ENCODE measurements at places on chromosomes 13 and 19. TPM values are rescaled to one million over a fixed set of nuclear protein-coding genes. Genes with fewer than 3 reads are reported as not detected.

RAD23A gene
- 86.7 TPM for total RNA-seq

DNA sequence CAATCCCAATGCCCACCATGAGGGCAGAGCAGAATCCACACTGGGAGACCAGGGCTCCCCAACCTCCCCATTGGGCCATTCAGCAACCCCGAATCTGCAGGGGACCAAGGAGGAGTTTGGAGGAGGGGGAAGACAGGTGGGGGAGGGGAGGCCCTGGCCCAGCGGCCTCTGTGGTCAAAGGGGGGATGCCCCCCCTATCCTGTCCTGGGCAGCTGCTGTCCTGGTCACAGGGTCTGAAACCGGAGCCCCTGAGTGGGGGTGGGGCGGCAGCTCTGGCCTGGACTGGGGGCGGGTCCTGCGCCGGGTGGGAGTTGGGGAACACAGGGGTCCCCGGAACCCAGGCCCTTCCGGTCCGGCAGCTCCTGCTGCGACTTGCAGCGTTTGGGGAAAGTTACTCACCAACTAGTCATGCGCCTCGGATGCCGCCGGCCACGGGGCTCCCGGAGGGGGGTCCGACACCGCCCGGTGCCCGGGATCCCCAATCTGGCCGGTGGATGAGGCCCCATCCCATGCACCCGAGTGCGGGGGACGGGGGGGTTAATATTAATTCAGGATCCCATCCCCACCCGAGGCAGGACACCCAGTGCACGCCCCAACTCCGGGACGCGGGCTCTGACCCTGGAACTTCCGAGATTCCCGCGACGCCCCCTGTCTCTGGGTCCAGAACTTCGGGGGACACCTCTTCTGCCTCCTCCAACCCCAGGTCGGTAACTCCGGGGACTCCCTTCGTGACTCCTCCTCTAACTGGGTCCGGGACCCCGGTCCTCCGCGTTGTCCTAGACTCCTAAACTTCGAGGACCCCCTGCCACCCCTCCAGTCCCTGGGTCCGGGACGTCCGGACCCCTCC lies 872 bp downstream of the HOMER3 start:
- no peak for DNase-seq

- no peak for DNase-seq
Measured at GRCh38 chr19:31715249-31715945, 366.2 kb upstream of the TSHZ3 start.

- no peak for DNase-seq
Measured at GRCh38 chr19:5690955-5691821, 1.1 kb downstream of the RPL36 start.

GRCh38 chr19:7488736-7489353 lies at the start of gene PEX11G:
TSS of gene PEX11G (minus strand) at chr19:7489035. CDS start at chr19:7489010, 25 bp downstream.
- DNase-seq = no peak

DNA sequence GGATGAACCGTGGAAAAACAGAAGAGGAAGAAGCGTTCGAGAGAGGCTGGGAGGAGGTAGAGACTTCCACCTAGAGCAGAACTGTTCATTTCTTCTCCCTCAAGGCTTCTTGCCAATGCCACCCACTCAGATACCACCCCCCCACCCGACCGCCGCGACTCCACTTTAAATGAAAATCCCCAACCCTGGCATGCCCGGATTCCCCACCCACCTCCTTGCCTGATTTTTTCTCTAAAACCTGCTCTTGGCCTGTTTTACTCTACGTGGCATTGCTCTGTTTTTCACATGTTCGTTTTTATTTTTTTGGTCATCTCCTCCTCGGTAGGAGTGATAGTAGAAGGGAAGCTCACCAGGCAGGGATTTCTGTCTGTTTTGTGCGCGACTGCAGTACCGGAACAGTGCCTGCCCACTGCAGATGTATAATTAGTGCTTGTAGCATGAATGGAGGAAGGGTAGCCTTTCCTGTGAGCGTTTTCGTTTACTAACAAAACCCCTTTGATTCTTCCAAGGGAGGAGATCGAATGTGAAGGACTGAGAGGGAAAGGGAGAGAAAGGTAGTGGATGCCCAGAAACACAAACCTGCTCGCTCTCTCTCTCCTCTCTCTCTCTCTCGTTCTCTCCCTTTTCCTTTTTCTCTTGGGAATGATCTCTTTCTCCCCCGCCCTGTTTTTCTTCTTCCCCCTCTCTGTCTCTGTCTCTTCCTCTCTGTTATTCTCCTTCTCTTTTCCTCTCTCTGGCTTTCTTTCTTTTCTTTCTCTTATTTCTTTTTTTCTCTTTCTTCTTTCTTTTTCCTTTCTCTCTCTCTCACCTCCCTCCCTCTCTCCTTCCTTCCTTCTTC lies 2.2 kb downstream of the CD70 start:
- no peak for DNase-seq

GRCh38 chr19:49772850-49773432 lies 6.1 kb downstream of the AP2A1 start:
- DNase-seq = no peak

Data from glomerular endothelial cell (primary cell).